ENCODE measurements at places on chromosomes 11 and 22.
A peak's percentile ranks its signal among the peaks of the same experiment; 100 is the strongest.

DNA sequence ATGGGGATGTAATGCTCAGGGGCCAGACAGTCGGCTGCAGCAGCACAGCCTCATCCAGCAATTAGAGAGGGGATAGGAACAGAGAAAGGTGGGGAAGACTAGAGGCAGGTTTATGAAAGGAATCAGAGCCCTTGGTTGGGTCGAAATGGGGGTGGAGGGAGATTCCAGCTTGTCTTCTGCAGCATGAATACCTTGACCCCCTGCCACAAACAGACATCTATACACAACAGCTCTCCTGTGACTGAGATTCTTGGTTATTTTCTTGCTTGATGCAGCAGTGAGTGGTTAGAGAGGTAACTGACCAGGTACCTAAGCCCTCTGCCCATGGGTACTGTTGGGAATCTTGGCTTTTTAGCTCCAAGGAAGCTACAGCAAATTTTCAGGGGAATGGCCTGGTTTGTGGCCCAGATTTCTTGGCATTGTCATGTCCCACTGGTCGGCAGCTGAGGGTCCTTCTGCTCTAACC is at the start of gene TRIM49D1:
Gene TRIM49D1 (minus strand): TSS at position 51 of the 466 bp plus-strand sequence. CDS start 4,535 bp downstream, outside the sequence.
- DNase-seq = no peak

DNA sequence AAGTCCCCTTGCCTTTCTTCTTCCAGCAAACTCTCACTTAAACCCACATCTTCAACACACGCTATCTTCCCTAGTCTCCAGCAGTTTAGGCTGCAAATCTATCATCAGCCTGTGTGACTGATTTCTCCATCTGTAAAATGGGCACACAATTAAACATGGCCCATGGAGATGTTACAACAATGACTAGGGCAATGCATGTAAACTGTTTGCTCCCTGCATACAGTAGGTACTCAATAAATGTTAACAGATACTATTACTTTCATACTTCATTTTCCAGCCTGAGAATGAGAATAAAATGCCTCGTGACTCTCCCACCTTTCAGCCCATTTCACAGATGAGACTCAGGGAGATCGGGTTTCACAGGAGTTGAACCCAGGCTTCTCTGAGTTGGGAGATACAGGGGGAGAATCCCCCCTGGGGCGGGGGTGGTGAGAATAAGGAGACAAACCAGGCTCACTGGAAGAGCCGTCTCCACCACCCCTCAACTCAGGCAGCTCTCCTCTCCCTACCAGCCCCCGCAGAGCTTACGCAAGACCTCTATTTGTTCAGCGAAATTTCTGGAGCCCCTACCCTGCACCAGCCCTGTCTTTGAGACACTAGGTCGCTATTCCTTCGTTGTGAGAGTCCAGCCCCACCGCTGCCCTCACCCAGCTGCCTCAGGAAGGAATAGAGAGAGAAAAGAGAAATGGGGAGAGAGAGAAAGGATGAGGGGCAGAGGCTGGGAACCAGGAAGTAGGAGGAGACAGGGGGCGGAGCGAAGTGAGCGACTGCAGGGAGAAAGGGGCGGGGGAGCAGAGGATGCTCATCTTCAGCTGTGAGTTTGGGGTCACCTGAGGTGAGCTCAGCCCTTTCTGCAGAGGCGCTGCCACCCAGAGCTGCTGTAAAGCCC is 42.1 kb upstream of the KLHL35 start:
- no peak for DNase-seq

DNA sequence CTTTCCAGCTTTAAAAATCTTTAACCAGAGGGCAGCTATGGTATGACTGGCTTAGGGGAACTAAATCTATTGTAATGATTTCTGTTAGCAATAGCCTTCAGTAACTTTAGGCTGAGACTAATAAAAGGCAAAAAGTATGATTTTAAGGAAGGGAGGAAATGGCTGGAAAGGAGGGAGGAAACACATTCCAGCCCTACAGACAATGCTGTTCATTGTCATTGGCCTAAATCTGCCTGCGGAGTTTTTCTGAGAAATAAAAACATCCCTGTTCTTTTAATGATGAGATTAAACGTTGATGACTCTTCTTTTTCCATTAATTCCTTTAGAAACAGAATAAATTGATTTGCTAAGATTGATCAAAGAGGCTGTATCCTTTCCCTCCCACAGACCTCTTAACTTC is 99.6 kb upstream of the GRAMD1B start:
- no peak for DNase-seq

DNA sequence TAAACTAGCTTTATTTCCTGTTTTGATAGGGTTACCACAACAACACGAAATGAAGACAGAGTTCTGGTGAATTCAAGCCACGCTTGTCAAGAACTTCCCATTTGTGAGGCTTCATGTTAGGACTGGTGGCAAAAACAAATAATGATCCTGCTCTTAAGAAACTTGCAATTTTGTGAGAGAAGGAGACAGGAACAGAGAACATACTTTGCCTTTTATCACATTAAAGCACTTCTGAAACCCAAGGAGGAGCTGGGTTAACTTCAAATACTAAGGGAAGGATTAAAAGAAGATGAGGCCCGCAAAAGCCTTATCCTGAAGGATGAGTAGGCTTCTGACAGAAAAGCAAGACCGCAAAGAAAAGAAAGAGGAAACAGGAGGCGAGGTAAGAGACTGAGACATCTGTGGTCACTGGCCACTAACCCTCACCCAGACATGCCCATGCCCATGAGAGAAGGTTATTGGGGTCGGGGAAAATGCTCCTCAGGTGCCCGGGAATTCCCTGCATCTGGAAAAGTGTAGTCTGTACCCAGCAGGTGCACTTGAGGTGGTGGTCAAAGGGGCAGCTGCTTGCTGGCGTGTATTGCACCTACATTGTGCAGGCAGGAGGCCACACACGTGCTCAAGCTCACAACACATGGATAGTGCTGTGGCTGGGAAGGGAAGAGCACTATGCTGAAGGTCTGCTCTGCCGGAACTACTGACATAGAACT is 50.5 kb downstream of the MAPK1 start:
- DNase-seq = peak; percentile 92

DNA sequence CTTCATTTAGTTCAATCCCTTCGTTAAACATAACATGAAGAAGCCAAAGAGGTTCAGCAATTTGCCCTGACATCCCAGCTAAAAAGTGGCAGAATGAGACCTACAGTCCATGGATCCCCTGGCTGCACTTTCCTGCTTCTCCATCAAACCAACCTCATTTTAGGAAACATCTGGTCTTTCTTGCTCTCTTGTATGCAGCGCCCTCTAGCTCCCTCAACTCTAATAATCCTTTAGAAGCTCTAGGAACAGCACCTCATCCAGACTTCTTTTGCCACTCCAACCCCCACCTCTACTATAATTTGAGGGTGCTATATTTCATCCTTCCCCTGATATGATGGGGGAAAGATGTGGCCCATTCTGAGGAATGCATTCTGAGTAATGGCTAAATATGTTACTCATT is 7.4 kb downstream of the CNTF start:
- DNase-seq = no peak

All from pulmonary artery endothelial cell (primary cell).